ENCODE measurements at places on chromosomes 2 and 18.

DNA sequence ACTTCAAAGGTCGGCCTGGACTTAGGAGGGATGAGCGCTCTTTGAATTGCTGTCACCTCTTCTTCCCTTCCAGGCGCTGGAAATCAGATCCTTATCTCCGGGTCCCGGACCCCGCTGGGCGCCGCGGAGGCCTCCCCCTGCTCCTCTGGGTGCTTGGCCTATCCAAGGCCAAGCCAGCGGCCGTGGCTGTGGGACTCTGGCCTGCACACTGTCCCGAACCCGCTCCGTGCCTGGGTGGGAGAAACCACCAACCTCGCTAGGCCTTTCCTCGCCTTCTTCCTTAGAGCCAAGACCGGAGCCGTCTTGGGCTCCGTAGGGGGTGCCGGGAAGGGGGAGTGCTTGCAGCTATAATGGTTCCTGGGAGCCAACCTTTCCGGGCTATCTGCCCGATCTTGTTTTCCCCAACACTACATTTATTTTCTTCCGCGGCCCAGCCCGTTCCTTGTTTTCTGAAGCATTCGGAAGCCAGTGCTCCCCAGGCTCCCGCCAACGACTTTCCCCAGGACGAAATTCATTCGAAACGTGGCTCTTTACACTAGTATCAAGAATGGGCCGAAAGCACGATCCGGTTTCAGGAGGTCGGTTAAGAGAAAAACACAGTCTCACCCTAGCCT lies 2.4 kb downstream of the OSR1 start:
- DNase-seq = peak; percentile 42

DNA sequence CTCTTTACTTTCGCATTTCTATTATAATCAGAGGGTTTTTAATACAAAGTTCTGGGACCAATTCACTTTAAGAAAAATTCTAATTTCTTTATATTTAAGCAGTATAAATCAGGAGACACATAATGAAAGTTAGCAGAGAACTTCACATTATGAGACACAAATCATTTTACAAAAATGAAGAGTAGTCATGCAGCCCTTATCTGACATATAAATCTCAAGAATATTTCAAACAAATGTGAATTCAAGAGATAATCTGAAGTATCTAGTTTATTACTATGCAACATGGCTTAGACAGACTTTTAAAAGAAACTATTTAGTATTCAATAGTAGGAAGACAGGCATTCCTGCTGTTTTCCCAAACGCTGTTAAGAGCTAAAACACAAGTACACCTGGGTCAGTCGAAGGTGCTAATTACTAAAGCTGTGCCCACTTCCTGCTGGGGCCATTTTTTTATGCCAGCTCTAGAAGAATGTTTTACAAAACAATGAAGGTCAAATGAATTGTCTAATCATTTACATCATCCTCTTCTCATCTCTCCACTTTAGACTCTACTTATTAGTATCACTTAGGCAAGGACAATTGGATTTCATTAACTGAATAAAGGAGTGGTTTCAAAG lies 40.2 kb downstream of the CWC22 start:
- no peak for DNase-seq

DNA sequence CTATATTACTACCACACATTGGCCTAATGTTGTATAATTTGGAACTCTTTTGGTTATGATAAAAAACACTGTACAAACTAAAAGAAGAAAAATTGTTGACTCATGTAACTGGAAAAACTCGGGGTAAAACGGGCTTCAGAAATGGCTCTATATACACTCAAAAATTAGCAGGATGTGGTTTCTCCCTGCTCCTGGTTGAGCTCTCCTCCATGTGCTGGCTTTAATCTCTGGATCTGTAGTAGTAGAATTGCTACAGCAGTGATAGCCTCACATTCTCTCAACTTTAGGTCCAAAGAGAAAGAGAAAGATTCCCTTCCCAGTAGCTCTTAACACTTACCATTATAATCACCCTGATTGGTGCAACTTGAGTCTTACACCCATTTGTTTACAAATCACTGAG lies 274.9 kb upstream of the GALNT5 start:
- no peak for DNase-seq

GRCh38 chr2:187169864-187170263 lies 278.2 kb downstream of the CALCRL start:
- no peak for DNase-seq

DNA sequence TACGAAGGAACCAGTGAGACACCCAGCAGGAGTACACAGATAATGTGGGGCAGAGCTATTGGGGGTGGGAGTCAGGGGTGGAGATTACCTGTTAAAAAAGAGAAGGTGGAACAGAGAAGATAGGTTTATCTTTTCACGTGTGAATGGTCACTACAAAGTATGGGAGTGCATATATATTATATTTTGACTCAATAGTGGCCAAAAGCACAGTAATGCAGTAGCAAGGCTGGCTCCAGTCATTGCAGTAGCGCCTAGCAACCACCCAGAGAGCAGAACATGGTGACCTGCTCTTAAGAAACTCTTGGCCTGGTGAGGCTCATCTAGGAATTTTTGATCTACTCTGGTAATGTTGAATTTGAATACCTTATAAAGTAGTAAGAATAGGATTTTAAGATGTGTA lies 1.0 kb downstream of the IMPACT start:
- peak; percentile 55 for DNase-seq

- no peak for DNase-seq
These were observed 2183.6 kb upstream of the CELF4 start for GRCh38 chr18:39749154-39749553.

Data from choroid plexus epithelial cell (primary cell).